Natural killer cell (primary cell): ENCODE measurements at places on chromosomes 2 and 18. TPM values are rescaled to one million over a fixed set of nuclear protein-coding genes. Genes with fewer than 3 reads are reported as not detected.

- no peak for DNase-seq
These were observed 1.9 kb downstream of the MSTN start for GRCh38 chr2:190060626-190061025.

GRCh38 chr2:9179572-9180201, 26.9 kb upstream of the ASAP2 start:
- no peak for DNase-seq

GRCh38 chr2:119647440-119648169, 31.4 kb upstream of the TMEM177 start:
- DNase-seq, result no peak

DNA sequence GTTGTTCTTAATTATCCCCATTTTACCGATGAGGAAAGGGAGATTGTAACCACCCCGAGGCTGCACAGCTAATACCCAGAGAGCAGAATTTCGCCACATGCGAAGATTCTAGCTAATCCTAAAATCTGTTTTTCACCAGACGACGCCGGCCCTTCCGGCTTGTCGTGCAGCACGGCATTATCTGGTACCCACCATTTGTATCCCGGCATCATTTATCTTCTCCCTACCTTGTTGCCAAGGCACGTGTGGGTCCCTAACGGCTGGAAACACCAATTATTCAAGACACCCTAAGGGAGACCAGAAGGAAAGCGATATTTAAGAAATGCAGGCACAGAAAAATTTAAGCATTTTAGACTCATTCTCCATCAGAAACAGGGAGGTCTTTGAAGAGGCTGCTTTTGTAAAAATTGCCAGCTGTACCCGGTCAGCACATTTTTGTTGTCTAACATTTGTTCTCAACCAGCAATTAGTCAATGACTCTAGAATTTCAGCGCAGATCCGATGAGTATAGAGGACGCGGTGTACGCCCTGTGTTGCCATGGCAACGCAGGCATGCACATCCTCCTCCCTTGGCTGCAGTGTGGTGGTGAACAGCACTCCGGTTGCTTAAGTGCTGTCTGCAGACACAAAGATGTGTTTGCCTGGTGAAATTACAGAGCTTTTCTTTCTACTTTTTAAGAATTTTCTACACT, 111.6 kb downstream of the AGAP1 start:
- DNase-seq, result peak; percentile 46

AP1S3 gene
- 5.0 TPM for total RNA-seq

LRRTM4 gene
- not detected for total RNA-seq

MATN3 gene
- not detected for total RNA-seq
